ENCODE measurements at places on chromosomes 5 and 9.

GRCh38 chr9:81335879-81336421 lies 353.4 kb downstream of the TLE1 start:
- no peak for DNase-seq

GRCh38 chr9:110543631-110544051 lies 35.9 kb downstream of the SVEP1 start:
- no peak for DNase-seq

- no peak for DNase-seq
Observed at GRCh38 chr9:109193974-109194556, 27.0 kb upstream of the FRRS1L start.

DNA sequence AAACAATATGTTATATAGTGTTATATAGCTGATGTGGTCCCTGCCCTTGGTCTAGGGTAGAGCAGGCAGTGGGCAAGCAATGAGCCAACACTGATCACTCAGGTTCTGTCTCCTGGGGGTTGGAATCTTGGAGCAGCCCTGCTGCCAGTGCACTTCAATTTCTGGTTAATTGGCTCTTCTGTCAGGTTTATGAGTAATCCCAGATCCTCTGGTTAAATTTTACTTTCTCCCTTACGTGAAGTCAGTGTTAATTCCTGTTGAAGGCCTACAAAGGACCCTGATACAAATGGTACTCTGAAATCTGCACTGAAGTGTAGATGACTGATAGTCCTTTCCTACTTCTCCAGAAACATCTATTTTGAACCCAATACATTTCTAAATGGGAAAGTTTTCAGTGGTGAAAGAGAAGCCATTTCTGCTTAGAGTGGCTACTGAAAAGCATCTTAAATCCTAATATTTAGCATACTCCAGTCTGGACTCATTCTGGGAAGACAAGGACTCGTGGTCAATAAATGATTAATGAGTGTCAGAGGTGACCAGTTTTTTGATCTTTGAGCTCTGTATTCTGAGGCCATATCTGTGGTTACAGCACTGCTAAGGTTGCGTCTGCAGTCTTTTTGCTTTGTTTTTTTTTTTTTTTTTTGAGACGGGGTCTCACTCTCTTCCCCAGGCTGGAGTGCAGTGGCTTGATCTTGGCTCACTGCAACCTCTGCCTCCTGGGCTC lies 442.4 kb downstream of the KIF4B start:
- DNase-seq, result no peak

DNA sequence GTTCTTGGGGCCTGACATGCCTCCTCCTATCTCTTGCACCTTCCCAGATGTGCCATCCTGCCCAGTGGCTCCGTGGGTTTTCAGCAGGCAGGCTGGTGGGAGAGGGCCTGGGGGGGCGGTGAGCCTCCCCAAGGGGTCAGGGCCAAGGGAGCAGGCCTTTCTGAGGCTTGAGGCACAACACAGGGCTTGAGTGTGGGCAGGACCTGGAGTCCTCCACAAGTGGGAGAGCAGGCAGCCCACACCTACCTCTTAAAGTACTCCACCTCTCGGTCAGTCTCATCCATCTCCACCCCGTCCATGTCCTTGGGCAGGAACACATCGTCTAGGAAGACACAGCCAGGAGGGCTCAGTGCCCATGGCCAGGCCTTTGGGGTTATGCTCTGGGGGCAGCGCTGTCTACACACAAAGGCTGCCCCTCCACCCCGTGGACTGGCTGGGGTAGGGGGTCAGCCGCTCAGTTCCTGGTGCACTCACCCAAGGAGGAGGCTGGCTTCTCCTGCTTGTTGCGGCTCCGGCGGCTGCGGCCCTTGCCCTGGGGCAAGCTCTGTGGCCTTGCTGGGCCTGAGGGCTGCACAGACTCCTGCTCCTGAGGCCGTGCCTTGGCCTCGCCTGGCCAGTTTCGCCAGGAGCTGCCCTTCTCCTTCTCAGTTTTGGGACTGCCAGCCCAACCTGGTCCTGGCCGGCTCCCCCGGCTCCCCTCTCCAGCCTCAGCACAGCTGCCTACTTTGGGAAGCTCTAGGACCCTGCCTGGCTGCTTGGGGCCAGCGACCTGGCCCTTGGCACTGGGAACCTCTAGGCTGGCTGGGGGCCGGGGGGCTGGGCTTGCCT lies 7.2 kb upstream of the DDX41 start:
- no peak for DNase-seq

- no peak for DNase-seq
Observed at GRCh38 chr9:85401998-85402397, 339.8 kb downstream of the AGTPBP1 start.

DNA sequence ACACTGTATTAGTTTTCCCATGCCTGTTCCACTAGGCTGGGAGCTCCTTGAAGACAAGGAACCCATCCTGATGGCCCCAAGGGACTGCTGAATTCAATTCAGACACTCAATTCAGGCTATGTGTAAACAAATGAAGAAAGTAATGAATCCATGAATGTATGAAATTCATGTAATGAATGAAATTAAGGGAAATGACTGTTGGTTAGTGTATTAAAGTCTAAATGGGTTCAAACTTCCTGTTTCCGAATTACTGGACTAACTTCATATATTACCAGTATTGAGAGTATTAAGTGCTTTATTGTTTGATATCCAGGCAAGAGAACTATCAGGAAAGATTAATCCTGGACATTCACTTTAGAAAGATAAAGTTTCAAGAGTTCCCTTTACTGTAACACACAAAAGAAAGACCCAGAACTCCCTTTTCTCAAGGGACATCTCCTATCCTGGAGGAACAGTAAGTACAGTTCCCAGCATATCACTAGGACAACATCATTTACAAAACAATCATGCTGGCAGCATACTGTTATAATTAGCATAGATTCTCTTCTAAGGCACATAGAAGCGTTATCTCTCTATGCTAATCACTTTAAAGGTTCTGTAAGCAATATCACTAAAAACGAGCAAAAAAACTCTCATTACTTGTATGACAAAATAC lies 28.5 kb upstream of the IFNK start:
- DNase-seq, result no peak

GRCh38 chr5:176780176-176781053 lies 29.9 kb upstream of the UNC5A start:
- DNase-seq, result no peak

DNA sequence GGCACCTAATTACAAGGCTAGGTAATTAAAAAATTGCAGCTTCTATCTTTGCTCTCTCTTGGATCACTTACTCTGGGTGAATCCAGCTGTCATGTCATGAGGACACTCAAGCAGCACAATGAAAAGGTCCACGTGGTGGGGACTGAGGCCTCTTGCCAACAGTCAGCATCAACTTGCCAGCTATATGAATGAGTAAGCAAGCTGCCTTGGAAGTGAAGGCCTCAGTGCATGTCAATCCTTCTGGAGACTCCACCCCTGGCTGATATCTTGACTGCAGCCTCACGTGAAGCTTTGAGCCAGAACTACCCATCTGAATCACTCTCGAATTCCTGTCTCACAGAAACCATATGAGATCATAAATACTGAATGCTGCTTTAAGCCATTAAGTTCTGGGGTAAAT lies 140.5 kb downstream of the SNX18 start:
- DNase-seq, result no peak

DNA sequence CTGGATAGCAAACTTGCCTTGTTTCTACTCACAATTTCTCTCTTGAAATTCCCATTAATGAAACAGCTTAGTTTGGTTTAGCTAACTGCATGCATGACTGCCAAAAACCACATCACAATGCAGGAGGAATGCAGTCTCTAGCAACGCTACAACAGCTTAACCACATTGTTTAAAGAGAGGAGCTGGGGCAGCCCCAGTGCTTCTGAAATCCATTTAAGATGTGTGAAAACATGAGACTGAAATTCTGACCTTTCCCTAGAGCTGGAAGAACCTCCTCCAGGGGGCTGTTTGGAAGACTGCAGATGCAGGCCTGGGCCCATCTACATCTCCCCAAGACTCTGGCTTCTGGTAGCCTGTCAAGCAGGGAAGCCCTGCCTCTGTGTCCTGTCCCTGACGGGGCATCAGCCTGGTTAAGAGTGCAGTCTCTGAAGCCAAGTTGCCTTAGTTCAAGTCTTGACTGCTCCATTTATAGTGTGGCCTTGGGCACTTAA lies 157.1 kb downstream of the ZNF462 start:
- no peak for DNase-seq

Measured in NCI-H1930 (cell line).